SJCRH30 (cell line): ENCODE measurements at places on chromosomes 1 and 21.
A peak's percentile ranks its signal among the peaks of the same experiment; 100 is the strongest.

GRCh38 chr21:24941316-24942185 lies 665.7 kb downstream of the MRPL39 start:
- no peak overlapping the region for H3K4me3 ChIP-seq
- H3K27ac ChIP-seq: no peak overlapping the region
- H3K4me1 ChIP-seq: no peaks in the 10 kb centered on the region
- no peak for DNase-seq
- no peaks in the 10 kb centered on the region for H3K36me3 ChIP-seq

- no peak for DNase-seq
- no peaks in the 10 kb centered on the region for H3K36me3 ChIP-seq
- peaks cover 7% of the 10 kb centered on the region; the same call in 1 of the 2 replicates for H3K4me1 ChIP-seq
- no peak overlapping the region for H3K4me3 ChIP-seq
Measured at GRCh38 chr1:211607754-211608473, 29.0 kb upstream of the SLC30A1 start.

DNA sequence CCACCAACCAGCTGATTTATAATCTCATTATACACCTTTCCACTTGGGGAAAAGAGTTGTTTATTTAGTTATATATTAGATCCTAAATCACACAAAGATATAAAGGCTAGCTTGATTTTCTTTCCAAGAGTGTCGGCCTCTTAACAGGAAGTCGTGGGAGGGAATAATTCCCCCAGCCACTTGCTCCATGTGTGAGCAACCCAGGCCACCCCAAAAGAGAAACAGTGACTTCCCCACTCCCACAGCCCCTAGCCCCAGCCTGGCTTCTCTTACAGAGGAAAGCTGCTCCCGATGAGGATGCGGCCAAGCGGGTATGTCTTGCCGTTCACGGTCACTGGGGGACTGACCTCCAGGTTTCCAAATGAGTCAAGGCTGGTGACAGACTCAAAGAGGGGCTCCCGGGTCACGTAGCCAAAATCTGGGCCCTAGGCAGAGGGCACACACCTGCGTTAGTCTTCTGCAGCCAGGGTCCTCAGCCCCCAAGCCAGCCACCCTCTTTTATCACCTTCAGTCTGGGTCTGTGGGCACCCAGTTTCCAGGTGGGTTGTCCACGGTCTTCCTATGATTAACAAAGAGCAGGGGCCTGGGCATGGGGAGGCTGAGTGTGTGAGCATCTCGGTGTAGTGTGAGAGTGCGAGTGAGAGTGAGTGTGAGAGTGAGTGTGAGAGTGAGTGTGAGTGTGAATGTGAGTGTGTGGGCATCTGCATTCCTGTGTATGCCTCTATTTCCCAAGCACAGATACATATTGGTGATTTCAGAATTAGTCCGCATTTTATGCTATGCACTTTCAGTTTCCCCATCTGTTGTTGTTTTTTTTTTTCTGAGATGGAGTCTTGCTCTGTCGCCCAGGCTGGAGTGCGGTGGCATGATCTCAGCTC lies 25.4 kb upstream of the SDHB start:
- H3K36me3 ChIP-seq: no peaks in the 10 kb centered on the region
- DNase-seq: no peak
- H3K4me1 ChIP-seq: peaks cover 17% of the 10 kb centered on the region

GRCh38 chr1:167373398-167373797 lies 144.9 kb downstream of the CD247 start:
- H3K27me3 ChIP-seq: no peaks in the 10 kb centered on the region
- no peaks in the 10 kb centered on the region for H3K4me1 ChIP-seq
- no peak overlapping the region for H3K27ac ChIP-seq
- H3K4me3 ChIP-seq: no peak overlapping the region
- DNase-seq: no peak

- no peak overlapping the region for H3K27ac ChIP-seq
- DNase-seq: no peak
- H3K36me3 ChIP-seq: peaks cover 47% of the 10 kb centered on the region
- H3K27me3 ChIP-seq: no peaks in the 10 kb centered on the region
- no peaks in the 10 kb centered on the region for H3K4me1 ChIP-seq
Measured at GRCh38 chr21:25942135-25942534, 207.4 kb downstream of the GABPA start.

DNA sequence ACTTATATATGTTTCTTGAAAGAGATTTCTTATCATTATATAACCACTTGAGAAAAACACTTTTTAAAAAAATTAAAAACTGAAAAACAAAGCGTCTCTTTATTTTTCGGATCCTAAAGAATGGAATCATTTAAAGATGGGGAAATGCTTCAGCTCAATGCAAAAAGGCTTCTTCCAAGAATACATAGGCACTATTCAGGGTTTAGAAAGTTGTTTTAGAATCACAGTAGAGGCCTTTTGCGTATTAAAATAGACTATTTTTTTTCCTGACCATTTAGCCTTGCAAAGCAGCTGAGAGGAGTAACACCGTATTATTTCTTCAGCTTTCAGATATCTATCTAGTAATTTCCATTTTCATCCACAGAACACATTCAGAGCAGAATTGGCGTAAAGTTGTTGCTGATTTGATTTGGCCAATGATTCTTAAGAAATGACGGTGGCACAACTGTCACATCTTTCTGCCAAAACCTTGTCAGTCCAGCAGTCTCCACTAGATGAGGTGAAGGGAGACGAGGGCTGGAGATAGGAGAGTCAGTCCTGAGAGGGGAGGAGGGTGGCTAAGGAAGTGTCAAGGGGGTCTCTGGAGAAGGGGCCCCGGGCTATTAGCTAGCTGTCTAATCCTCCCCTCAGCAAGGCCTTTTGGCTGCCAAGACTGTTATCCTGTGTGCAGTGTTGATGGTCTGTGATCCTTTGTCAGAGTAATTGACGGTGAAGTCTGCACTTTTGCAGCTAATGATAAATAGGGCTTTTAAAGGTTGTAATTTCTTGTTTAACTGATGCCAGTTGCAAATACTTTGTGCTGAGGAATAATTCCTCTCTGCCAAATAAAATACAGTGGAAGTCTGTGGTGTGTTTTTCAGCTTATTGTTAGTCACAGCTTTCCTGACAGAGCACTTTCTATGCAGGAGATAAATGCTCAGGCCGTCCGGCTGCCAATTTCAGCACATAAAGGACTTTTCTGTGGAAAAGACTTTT lies 34.7 kb downstream of the PRRX1 start:
- H3K4me3 ChIP-seq: no peak overlapping the region
- H3K4me1 ChIP-seq: peaks cover 16% of the 10 kb centered on the region
- H3K36me3 ChIP-seq: no peaks in the 10 kb centered on the region
- DNase-seq: no peak
- H3K27me3 ChIP-seq: no peaks in the 10 kb centered on the region

- H3K27me3 ChIP-seq: no peaks in the 10 kb centered on the region
- peak overlapping the region; percentile 4; the same call in 1 of the 2 replicates for H3K27ac ChIP-seq
- H3K4me3 ChIP-seq: no peak overlapping the region
Measured at GRCh38 chr21:44982558-44983250, 42.9 kb downstream of the SLX9 start.

DNA sequence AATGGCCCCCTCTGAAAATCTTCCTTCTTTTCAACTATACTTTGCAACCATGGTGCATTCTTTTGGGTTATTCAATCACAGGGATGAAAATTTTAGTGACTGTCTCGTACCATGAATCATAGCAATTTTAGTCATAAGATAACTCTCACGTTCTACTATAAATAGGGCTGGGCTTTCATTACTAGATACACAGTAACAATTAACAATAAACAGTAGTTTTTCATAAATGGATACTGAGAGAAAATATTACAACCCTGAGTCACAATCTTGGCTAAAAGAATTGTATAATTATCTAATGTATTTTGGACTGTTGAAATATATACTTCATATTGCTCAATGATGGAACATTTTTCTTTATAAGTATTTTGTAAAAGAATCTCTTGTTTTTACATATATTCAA lies 96.1 kb downstream of the TEX35 start:
- no peaks in the 10 kb centered on the region for H3K36me3 ChIP-seq
- no peaks in the 10 kb centered on the region for H3K27me3 ChIP-seq
- H3K4me1 ChIP-seq: peaks cover 6% of the 10 kb centered on the region
- no peak overlapping the region for H3K4me3 ChIP-seq

- H3K4me3 ChIP-seq: no peak overlapping the region
- H3K4me1 ChIP-seq: no peaks in the 10 kb centered on the region
- no peak overlapping the region for H3K27ac ChIP-seq
- H3K36me3 ChIP-seq: no peaks in the 10 kb centered on the region; the same call in 1 of the 2 replicates
- no peaks in the 10 kb centered on the region for H3K27me3 ChIP-seq
Measured at GRCh38 chr1:173717238-173717637, 2.5 kb downstream of the KLHL20 start.

GRCh38 chr1:200969726-200970561 lies 53.6 kb downstream of the KIF21B start:
- H3K36me3 ChIP-seq: no peaks in the 10 kb centered on the region
- peak; percentile 38 for DNase-seq
- peaks cover 14% of the 10 kb centered on the region; the same call in 1 of the 2 replicates for H3K4me1 ChIP-seq
- H3K4me3 ChIP-seq: no peak overlapping the region
- H3K27ac ChIP-seq: no peak overlapping the region
- no peaks in the 10 kb centered on the region for H3K27me3 ChIP-seq

DNA sequence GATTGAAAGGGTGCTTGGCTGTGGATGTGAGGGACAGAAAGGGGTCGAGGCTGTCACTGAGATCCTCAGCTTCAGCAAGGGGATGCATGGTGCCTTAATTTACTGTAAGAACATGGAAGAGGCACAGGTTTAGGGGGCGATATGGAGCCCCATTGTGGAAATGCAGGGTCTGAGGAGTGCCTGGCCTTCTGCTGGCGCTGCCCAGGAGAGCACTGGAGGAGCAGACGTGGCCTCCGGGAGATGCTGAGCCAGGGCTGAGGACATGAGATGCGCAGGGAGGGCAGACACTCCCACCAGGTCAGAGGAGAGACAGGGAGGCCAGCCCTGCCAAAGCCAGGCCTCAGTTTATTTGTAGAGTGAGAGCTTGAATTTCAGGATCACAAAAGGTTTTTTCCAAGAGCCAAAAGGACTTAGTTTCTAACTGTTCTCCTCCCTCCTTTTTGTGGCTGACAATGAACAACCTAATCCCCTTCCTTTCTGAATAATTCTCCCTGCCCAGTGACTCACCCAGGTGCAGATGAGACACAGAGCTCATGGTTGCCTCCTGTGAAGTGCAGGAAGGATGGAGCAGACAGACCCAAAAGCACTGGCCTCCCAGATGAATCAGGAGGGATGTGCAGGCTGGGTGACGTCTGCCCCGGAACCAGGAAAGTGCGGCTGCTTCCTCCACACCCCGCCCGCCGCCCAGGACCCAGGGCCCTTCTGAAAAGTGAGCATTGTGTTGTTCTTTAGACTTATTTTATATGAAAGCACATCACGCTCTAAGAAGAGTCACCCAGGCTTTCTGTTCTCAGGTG lies 73.0 kb upstream of the TMPRSS2 start:
- H3K27ac ChIP-seq: no peak overlapping the region
- DNase-seq: no peak
- H3K4me1 ChIP-seq: no peaks in the 10 kb centered on the region
- no peaks in the 10 kb centered on the region for H3K36me3 ChIP-seq

GRCh38 chr1:243582326-243582725 lies 267.7 kb downstream of the AKT3 start:
- H3K27ac ChIP-seq: no peak overlapping the region
- H3K4me3 ChIP-seq: no peak overlapping the region
- no peaks in the 10 kb centered on the region for H3K4me1 ChIP-seq
- DNase-seq: peak; percentile 3
- H3K27me3 ChIP-seq: no peaks in the 10 kb centered on the region

- 0 out of 2 replicates have a peak, but pooled peaks cover 3% of the 10 kb centered on the region for H3K4me1 ChIP-seq
- H3K36me3 ChIP-seq: peaks cover 13% of the 10 kb centered on the region; the same call in 1 of the 2 replicates
Measured at GRCh38 chr1:43821471-43821870, 112.1 kb upstream of the ARTN start.

DNA sequence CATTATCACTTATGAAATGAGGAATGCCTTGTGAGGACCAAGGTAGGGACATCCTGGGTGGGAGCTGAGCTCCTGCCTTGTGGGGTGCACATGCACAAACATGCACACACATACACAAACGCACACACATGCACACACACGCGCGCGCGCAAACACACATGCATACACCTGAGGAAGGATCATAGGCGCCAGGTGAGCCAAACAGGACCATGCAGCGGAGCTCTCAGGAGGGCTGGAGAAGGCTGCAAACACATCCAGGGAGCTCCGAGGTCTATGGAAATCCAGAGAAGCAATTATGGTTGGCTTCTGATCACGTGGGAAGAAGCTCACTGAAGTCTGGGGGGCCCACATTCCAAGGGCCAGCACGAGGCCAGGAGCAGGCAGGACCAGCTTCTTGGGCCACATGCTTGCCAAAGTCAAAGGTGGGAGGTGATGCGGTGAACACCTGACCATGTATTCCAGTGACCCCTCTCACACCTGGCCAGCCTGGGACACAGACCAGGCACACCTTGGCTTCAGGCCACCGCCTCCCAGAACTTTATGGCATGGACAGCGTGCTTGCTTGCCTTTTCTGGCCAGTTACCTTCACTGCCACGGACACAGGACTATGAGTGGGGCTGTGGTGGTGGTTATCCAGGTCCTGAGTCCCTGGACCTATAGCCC lies 13.6 kb downstream of the GPR137B start:
- H3K27ac ChIP-seq: no peak overlapping the region
- DNase-seq: no peak
- no peak overlapping the region for H3K4me3 ChIP-seq

- no peak overlapping the region for H3K4me3 ChIP-seq
- DNase-seq: no peak
- no peaks in the 10 kb centered on the region for H3K27me3 ChIP-seq
- no peaks in the 10 kb centered on the region for H3K36me3 ChIP-seq
- H3K27ac ChIP-seq: no peak overlapping the region
Measured at GRCh38 chr1:117010310-117010969, 8.9 kb downstream of the CD101 start.

GRCh38 chr1:100266741-100267140 lies 725 bp downstream of the RTCA start:
- peaks cover 36% of the 10 kb centered on the region for H3K36me3 ChIP-seq
- no peaks in the 10 kb centered on the region for H3K27me3 ChIP-seq
- DNase-seq: no peak
- peak overlapping the region; percentile 70 for H3K27ac ChIP-seq
- peak overlapping the region; percentile 98 for H3K4me3 ChIP-seq
